ENCODE measurements at places on chromosomes 3 and 15. TPM values are rescaled to one million over a fixed set of nuclear protein-coding genes. Genes with fewer than 3 reads are reported as not detected.

Gene SCG5
- polyA plus RNA-seq, result 8.4 TPM

Gene ZNF774
- polyA plus RNA-seq, result 2.2 TPM

Gene EBLN2
- 1.4 TPM for polyA plus RNA-seq

Gene GCSAM
- 1.6 TPM for polyA plus RNA-seq

Gene LRTM1
- polyA plus RNA-seq, result 72.5 TPM

All from muscle of back (tissue), 13 donors.